Islet precursor cell (in vitro differentiated cells): ENCODE measurements at places on chromosomes 3 and 15.

- DNase-seq, result no peak
These were observed 315.0 kb upstream of the STAC start for GRCh38 chr3:36065321-36065720.

DNA sequence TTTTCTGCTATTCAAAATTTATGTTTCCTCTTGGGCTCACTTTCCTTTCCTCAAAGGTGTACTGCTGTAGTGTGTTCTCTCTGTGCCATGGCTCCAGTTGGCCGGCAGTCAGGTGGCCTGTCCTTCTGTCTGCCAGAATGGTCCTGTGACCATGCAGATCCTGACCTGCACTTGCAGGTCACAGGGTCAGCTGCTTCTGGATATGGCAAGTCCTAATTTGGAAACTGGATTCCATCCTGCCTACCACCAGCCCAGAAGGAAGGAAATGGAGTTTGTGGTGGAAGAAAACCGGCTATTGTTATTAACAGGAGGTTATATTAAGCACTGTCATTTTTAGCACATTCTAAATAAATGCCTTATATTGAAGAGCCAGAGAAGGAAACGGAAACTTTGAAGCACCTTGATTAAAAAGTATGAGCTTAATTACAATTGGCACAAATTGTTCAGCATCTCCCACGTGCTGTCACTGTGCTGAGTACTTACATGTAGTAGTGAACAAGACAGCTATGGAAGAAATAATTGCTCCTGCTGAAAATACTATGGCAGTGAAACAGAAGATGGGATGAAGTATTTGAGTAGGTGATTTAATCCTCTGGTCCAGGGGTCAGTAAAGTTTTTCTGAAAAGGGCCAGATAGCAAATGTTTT, 362.8 kb downstream of the PTPRG start:
- no peak for DNase-seq

- DNase-seq, result peak; percentile 20
These were observed 68.0 kb upstream of the SNRPA1 start for GRCh38 chr15:101362986-101363566.

DNA sequence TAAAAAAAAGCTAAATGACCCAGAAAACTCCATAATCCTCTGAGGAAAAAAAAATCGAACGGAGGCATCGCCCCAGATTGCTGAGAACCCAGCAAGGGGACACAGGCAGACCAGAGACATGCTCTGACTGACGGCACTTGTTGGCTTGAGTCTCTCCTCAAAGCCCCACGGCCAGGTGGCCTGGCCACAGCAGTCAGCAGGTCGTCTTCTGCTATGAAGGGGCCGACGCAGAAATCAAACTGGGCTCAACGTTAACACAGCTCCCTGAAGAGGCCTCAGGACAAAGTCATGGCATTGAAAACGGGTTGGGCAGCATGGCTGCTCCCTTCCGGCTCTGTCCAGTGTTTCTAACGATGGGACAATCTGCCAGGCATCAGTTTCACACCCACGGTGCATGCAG, 17.5 kb downstream of the PCSK6 start:
- peak; percentile 50 for DNase-seq

DNA sequence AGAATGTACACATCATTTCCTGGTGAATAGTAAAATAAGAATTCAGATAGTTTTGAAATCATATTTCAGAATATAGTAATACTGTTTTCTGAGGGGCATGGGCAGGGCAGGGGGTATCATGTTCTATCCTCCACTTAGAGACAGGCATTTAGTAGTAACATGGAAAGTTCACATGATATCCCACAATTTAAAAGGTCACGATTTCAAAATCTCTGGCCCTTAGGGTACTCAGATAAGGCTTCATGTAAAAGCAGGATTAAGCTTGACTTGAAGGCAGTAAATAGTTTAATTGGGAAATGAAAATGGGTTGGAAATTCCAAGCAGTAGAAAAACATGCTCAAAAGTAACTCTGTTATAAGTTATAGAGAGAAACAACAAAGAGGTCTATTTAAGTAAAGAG, 353.2 kb upstream of the AGTR1 start:
- DNase-seq, result no peak

DNA sequence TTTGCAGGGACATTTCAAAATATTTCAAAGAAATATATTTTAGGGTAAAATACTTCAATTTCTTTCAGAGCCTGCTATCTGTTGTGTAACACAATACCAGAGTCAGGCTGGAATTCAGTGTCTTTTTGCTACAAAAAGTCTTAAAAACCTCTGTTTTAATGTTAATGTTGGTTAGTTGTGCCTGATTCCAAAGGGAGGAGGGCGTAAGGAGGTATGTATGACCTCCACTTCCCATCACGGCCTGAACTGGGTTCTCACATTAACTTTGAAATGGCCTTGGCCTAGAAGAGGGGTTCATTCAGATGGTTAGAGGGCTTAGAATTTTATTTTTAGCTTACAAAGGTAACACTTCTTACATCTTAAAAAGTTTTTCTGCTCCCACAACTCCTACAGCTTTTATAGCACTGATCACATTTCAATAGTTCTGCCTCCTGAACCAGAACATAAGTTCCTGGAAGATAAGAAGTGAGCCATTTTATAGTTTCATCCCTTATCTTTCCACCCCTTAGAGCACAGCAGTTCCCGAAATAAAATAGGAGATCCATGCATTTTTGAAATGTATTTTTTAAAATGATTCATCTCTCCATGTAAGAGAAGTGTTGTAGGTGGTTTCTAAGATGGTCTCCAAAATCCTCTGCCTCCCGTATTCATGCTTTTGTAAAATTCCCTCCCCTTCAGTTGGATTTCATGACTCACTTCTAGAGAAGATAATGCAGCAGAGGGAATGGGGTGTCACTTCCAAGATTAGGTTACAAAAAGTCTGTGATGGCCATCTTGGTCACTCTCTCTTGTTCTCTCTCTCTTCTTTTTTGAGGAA, 543.1 kb upstream of the NECTIN3 start:
- no peak for DNase-seq

GRCh38 chr3:136787349-136787748, 31.6 kb upstream of the SLC35G2 start:
- DNase-seq, result no peak

GRCh38 chr3:186609247-186609868, 3.5 kb upstream of the AHSG start:
- no peak for DNase-seq

DNA sequence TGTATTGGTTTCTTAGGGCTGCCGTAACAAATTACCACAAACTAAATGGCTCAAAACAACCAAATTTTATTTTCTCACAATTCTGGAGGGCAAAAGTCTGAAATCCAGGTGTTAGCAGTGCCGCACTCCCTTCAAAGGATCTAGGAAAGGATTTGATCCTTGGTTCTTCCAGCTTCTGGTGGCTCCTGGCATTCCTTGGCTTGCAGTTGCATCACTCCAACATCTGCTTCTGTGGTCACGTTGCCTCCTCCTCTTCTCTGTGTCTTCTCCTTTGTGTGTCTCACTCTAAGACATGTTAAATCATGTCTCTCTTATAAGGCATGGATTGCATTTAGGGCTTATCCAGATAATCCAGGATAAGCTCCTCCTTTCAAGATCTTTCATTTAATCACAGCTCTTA, 262.2 kb downstream of the MEX3B start:
- peak; percentile 10 for DNase-seq

GRCh38 chr3:125585595-125586223, 9.6 kb downstream of the OSBPL11 start:
- peak; percentile 68 for DNase-seq

DNA sequence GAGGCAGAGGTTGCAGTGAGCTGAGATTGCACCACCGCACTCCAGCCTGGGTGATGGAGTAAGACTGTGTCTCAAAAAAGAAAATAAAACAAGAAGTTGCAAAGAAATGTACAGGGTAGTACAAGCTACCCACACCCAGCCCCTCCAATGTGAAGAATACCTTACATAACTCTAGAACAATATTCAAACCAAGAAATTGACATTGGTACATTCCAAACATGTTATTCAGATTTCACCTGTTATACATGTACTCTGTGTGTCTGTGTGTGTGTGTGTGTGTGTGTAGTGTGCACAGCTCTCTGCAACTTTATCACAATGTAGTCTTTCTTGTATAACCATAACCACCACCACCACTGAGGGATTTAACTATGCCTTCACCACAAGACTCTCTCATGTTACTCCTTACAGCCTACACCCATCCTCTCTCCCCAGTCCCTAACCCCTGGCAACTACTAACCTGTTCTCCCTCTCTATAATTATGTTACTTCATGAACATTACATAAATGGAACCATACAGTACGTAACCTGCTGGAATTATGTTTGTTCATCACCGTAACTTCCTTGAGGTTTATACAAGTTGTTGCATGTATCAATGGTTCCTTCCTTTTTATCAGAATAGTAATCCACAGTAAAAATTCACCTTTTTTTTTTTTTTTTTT, 16.2 kb upstream of the TJP1 start:
- no peak for DNase-seq

DNA sequence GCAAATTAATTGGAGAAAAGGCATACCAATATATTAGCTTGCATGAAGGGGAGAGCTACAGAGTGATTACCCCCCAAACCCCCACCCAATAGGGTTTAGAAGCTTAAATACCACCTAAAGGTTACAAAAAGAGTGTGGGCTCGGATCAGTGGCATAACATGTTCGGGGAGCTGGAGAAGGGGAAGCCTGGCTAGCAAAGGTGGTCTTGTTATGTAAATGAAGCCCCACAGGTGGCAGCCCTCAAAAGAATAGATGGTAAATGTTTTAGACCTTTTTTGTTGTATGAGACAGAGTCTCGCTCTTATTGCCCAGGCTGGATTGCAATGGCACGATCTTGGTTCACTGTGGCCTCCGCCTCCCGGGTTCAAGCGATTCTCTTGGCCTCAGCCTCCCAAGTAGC, 10.9 kb upstream of the PXK start:
- DNase-seq, result no peak

DNA sequence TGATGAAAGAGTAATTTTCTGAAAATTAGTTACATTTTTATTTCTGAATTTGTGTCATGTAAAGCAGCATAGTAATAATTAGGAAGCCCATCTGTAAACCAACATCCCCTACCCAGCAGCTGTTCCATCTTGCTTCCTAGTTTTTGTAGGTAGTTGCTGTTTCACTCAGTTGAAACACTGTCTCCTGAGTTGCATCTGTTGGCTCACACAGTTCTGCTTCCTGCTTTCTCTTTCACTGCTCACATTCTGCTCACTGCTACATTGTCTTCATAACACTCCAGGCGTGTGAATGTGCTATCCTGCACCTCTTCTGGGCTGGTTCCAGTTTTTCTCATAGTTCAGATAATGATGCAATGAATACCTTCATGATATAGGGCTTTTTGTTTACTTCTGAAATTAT, 123.4 kb downstream of the EPHB1 start:
- DNase-seq, result no peak

- DNase-seq, result no peak
These were observed 253.9 kb downstream of the RORA start for GRCh38 chr15:60975218-60975617.

DNA sequence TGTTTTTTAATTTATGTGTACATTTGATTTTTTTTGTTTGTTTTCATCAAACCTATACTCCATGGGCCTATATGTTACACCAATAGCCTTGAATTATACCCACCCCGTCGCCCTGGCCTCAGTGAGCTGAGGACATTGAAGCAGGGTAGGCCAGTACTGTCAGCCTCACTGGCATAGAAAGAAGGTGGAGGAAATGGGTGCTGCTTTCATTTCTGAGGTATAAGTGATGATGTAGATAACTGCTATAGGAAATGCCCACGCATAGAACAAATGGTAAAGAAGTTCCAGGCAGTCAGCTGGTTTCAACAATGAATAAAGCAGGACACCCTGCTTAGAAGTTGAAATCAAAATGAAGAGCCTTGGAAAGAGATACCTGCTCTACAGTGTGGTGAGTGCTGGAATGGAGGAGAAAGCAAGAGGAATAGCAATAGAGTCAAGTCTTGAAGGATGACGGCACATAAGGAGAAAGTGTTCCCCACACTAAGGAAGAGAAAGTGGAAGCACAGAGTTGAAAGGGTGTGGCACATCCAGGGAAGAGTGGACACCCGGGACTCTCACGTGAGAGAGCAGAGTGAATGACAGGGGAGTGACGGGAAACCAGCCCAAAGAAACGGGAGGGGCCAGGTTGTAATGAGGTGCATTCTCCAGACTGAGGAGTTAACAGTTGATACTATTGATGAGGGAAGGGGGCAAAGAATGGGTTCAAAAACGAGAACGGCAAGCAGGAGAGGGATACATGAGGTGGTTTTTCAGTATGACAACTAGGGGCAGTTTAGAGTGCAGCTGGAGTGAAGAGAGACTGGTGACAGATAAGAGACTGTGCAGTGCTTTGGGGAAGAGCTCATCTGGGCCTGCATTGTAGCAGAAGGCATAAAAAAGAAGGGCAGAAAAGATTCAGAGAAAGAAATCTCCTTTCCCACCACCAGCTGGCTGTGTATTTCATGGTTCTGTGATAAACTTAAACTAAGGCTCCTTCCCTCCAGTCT, 70.5 kb downstream of the KLHL25 start:
- no peak for DNase-seq

- DNase-seq, result no peak
These were observed 23.6 kb downstream of the CRTC3 start for GRCh38 chr15:90553248-90553745.

- peak; percentile 86 for DNase-seq
These were observed 269.3 kb downstream of the ARPP21 start for GRCh38 chr3:35908366-35909232.

- DNase-seq, result no peak
These were observed 83.6 kb upstream of the TSEN2 start for GRCh38 chr3:12400616-12401194.

DNA sequence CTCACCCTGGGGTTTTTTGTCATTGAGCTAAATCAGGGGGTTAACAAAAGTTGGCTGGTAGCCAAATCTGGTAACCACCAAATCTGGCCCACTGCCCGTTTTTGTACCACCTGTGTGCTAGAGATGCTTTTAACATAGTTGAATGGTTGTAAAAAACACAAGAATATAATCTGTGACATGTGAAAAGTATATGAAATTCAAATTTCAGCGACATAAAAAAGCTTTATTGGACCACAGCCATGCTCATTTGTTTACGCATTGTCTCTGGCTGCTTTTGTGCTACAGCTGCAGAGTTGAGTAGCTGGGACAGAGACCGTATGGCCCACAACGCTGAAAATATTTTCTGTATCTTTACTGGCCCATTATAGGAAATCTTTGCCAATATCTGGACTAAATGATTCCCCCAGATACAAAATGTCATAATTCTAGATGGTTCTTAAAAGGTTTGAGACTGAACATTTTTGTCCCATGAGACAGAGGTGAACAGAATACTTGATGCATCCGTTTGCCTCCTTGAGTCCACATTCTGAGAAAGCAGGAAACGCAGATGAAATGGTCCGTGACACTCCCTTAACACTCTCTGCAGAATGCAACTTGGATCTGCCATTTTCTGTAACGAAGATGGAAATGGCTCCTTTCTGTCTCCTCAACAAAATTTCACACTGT, 120.9 kb upstream of the PDZRN3 start:
- no peak for DNase-seq

GRCh38 chr3:45486136-45486535, 97.8 kb downstream of the LARS2 start:
- DNase-seq, result no peak
